Stimulated activated CD4-positive, alpha-beta T cell treated with anti-CD3 and anti-CD28 coated beads, Interleukin-12 subunit alpha, Interleukin-12 subunit beta, amount 100 ng/mL, for 48 hours (primary cell): ENCODE measurements at places on chromosomes 5 and 9.

GRCh38 chr5:10730043-10730351 lies 31.0 kb downstream of the DAP start:
- DNase-seq, result no peak

DNA sequence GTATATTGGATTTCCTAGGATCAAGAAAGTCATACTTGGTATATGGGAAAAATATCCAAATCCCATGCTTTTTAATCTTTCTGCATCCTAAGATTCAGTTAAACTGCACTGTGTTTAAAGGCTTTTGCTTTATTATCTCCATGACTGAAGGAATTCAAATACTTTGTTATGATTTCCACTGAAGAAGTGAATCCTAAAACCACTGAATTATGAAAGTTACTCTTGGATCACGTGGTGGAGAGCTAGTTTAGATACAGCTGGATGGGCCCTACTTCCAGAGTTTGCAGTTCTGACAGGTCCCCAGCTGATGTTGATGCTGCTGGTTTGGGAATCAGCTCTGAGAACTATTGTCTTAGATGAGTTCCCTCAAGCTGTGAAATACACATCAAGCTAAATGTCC lies 5.0 kb downstream of the DAB2 start:
- DNase-seq, result no peak

DNA sequence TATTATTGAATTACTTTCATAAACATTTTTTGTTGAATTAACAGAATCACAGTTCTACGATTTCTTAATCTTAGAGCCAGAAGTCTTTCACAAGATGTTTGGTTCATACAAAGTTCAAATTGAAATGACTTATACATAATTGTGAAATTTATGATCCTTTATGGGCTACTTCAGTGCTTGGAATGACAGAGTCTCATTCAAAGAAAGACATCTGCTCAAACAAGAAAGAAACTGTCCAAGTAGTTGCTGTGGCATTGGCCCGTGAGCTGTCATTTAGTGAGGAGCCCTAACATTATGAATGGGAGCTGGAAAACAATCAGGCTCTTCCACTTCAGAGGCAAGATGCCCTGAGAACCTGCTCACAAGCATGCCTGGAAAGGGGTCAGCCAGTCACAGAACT lies 63.4 kb downstream of the AUH start:
- no peak for DNase-seq

GRCh38 chr9:78697618-78698017 lies 400.7 kb downstream of the PSAT1 start:
- DNase-seq, result no peak

DNA sequence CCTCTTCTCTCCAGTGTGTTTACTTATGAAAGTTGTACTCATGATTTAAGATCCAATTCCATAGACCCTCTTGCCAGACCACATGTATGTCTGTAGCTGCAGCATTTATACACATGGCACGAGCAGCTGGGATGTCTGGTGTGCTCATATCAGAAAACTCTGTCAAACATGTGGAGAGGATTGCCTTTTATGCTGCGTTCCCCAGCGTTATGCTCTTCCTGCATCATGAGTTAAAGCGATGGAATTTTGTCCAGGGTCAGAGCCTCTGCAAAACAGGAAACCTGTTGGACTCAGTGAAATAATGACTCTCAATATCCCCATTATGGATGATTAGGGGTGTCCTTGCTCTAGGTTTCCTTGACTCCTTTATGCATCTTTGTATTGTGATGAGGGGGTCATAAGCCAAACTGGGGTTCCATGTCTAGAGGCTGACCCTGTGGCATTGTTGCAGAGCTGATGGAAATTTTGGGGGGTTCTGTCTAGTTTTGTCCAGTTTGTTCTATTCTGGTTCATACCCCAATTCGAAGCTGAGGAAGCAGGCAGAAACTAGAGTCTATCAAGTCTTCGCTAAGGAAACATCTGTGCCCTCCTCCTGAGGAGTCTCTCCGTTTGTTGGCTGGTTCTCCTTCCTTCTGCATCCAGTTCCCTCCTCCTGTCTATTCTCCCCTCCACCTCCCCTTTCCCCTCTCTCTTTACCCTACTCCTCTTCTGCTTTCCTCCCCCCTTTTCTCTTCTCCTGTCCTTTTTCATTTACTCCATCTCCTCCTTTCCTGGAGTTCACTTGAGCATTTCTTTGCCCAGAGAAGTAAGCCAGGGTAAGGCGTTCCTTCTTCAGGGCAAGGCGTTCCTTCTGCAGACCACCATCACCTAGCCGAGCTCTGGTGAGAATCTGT lies 252.8 kb downstream of the MAST4 start:
- DNase-seq, result no peak
